ENCODE measurements at places on chromosomes 16 and 17.

DNA sequence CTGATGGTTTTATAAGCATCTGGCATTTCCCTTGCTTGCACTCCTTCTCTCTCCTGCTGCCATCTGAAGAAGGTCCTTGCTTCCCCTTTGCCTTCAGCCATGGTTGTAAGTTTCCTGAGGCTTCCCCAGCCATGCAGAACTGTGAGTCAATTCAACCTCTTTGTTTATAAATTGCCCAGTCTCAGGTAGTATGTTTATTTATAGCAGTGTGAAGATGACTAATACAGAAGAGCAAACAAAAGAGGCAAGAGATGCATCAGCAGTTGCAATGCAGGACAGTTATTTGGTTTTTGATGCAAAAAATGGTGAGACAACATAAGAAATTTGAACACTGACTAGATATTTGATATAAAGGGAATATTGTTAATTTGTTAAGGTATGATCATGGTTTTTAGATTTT, 16.8 kb downstream of the TMEM100 start:
- no peak for DNase-seq

DNA sequence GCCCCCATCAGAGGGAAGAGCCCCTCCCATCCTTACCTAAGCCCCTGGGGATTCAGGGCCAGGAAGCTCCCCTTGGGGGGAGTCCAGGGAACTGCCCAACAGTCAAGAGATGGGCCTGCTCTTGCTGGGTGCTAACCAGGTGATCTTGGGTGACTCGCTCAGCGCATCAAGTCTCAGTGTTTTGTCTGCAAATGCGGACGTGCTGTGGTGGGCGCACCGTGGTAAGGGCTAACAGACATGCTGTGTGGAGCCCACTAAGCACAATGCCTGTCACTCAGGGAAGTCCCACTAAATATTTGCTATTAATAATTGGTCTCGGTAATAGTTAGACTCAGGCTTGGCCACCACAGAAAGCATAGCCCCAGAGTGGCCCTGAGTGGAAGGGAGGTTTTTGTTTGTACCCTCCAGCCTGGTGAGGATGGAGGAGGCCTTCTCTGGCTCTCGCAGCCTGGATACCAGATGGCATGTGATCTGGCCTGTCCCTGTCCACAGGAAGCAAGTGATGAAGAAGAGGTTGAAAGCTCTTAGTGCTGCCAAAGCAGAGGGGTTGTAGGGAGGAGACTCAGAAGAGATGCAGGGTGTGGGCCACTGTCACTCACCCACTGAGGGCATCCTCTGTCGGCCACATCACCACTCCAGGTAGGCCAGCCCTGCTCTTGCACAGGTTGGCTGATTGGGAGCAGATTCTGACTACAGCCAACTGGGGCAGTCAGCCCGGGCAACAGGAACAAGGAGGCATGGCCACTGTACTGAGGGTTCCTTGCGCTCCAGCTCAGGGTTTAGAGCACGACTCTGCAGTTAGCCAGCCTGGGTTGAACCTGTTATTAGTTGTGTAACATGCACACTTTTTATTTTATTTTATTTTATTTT, 69.8 kb upstream of the KSR1 start:
- no peak for DNase-seq

- no peak for DNase-seq
These were observed 7.4 kb downstream of the NAGLU start for GRCh38 chr17:42543190-42544079.

DNA sequence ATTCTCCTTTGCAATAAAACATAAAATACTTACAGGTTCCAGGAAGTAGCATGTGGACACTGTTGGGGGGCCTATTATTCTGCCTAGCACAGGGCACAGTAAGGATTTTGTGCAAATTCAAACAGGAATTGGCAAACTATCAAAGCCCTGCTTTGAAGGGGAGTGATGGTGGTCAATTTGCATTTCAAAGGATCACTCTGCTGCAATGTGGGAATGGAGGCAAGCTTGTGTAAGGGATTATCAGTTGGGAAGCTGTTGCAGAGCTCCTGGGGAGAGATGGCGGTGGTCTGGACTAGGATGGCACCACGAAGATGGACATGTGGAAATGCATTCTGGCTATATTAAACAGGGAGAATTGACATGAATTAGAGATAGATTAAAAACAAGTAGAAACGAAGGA, 990.7 kb upstream of the RBFOX1 start:
- no peak for DNase-seq

DNA sequence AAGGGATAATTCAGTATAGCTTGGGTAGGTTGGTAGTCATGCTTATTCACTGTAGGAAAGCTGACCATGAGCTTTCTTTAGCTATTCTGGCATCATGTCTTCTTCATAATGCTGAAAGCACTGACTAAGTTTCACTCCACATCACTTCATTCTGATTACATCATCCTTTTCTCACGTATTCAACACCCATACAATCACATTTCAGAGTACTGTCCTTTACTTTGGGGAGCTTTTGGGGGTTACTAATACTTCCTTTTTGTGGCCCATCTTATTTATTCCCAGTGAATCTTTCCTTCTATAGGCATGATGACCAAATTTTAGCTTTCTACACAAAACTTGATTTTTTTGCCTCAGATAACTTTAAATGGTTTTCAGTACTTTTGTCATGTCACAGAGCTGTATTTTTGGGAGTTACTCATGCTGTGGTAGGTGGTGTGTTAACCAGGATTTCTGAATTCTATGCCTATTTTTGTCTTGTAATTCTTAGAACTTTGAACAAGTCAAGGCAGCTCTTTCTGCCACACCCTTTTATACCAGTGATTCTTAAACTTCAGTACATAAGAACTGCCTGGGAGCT, 23.5 kb downstream of the TADA2A start:
- no peak for DNase-seq

- no peak for DNase-seq
These were observed 12.2 kb downstream of the PLK1 start for GRCh38 chr16:23690771-23691482.

- no peak for DNase-seq
These were observed 29.2 kb downstream of the TTLL6 start for GRCh38 chr17:48787828-48788227.
